ENCODE measurements at places on chromosomes 5 and 9. TPM values are rescaled to one million over a fixed set of nuclear protein-coding genes. Genes with fewer than 3 reads are reported as not detected.

Gene EQTN
- not detected for total RNA-seq

Gene MRRF
- total RNA-seq = 38.8 TPM

Gene CRB2
- not detected for total RNA-seq

Gene TAF1L
- not detected for total RNA-seq

Gene GRIA1
- total RNA-seq = not detected

Gene PFN3
- not detected for total RNA-seq

Gene CD72
- not detected for total RNA-seq

Gene LHX3
- not detected for total RNA-seq

Gene PCDHB4
- total RNA-seq = under 0.01 TPM

Gene ARID3C
- 0.30 TPM for total RNA-seq

Gene AUH
- total RNA-seq = 12.2 TPM

Gene DCTN4
- 26.7 TPM for total RNA-seq

Gene SLC22A4
- total RNA-seq = 3.6 TPM

Gene NRARP
- 46.1 TPM for total RNA-seq

Gene C5orf46
- total RNA-seq = 1.1 TPM

Gene IFNB1
- total RNA-seq = 0.46 TPM

Gene RIMOC1
- 19.3 TPM for total RNA-seq

Gene FRMPD1
- not detected for total RNA-seq

Gene HABP4
- 7.8 TPM for total RNA-seq

Gene NTNG2
- total RNA-seq = under 0.01 TPM

Gene SLC45A2
- total RNA-seq = not detected

Gene C8G
- not detected for total RNA-seq

Gene IL33
- total RNA-seq = 78.3 TPM

Gene TENT4A
- total RNA-seq = 8.1 TPM

Gene PDGFRB
- 0.97 TPM for total RNA-seq

Gene ANKHD1
- total RNA-seq = 67.3 TPM

Gene HBEGF
- total RNA-seq = 13.4 TPM

Gene LCN6
- total RNA-seq = not detected

Gene EIF4E1B
- total RNA-seq = not detected

Gene SVEP1
- 0.30 TPM for total RNA-seq

Gene THBS4
- under 0.01 TPM for total RNA-seq

Gene MARCOL
- not detected for total RNA-seq

Gene ADAMTS19
- not detected for total RNA-seq

Gene KCNV2
- not detected for total RNA-seq

Gene FCN1
- not detected for total RNA-seq

Gene CAMK4
- 3.6 TPM for total RNA-seq

Gene FAM78A
- 1.9 TPM for total RNA-seq

Gene IFNA21
- total RNA-seq = not detected

Gene IL13
- not detected for total RNA-seq

Gene SOX30
- total RNA-seq = not detected
